G401 (cell line): ENCODE measurements at places on chromosomes 4 and X. TPM values are rescaled to one million over a fixed set of nuclear protein-coding genes. Genes with fewer than 3 reads are reported as not detected.

Gene WNK3
- 5.2 and 5.4 TPM in 2 replicates for total RNA-seq

Gene GPRASP1
- 0.43 and 0.44 TPM in 2 replicates for total RNA-seq

Gene ANXA10
- total RNA-seq, result not detected in 2 replicates

Gene GRXCR1
- not detected in 2 replicates for total RNA-seq

Gene PNMA5
- not detected in 2 replicates for total RNA-seq

DNA sequence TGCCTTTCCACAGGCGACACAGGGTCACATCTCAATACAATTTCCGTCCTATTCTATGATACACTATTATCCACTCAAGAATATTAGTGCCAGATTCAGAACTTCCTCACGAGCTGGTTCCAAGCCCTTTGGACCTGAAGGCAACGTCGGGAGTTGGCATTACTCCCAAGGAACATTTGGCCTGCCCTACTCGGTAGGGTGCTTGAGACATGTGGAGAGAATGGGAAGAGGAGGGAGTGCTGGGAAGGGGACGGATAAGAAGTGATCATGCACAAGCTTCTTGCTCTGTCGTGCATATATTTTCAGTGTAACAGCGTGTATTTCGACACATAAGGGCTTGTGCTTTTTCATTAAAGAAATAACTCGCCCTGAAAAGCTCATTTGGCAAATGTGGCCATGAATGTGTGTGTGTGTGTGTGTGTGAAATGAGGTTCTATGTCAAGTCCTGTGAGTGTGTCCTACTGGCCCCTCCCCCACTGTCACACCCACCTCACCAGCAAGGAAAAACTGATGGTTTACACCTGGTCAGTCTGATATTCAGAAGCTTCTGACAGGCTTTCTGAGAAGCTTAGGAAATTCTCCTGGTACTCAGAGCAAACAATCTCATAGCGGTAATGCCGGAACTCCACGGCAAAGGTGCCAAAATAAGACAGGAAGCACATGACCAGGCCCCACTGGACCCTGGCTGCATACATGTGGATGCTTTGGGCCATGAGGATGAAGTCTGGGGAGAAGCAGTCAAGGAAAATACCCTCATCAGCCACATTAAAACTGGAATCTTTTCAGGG is 54.8 kb downstream of the ENOPH1 start:
- DNase-seq, result peak; percentile 67

- DNase-seq, result peak; percentile 64
These were observed at the start of gene GLOD5 for GRCh38 chrX:48761674-48762471. Gene GLOD5 (plus strand): TSS chrX:48761747. CDS start chrX:48761791, 44 bp downstream.

- DNase-seq, result no peak
These were observed 95.4 kb downstream of the TNIP2 start for GRCh38 chr4:2660596-2661211.

GRCh38 chr4:113049421-113050370 is at the start of gene ANK2:
Gene ANK2 (plus strand): TSS chr4:113049653. CDS start chr4:113049729, 76 bp downstream.
- DNase-seq, result peak; percentile 85

DNA sequence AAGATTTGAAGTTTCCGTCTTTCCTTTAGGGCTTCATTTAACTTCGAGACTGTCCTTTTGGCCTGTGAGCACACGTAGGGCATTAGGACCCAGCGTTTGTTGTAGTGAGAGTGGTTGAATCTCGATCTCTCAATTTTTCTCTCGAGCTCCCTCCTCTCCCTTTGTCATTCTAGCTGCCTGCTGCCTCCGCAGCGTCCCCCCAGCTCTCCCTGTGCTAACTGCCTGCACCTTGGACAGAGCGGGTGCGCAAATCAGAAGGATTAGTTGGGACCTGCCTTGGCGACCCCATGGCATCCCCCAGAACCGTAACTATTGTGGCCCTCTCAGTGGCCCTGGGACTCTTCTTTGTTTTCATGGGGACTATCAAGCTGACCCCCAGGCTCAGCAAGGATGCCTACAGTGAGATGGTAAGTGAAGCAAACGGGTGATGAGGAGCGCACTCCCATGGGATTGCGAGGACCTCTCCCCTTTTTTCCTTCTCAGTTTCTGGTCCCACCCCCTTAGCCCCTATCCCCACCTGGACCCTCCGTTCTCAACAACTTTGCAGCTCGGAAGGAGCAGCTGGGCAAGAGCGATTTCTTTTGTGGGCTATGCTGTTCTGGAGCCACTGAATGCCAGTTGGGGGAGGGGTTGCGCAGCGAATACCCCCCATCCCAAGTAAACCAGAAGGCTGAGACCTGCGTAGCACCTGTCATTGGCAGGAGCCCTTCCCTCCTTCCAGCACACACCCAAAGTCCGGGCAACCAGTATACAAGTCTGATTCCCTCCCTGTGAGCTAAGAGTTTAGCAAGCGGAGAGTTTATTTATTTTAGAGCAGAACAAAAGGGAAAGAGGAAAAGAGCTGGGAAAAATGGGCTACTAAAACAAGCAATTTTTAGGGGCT is at the start of gene TMEM35A:
TSS of gene TMEM35A (plus strand) at position 164 of the 883 bp plus-strand sequence. CDS start at position 288, 124 bp downstream.
- peak; percentile 87 for DNase-seq

DNA sequence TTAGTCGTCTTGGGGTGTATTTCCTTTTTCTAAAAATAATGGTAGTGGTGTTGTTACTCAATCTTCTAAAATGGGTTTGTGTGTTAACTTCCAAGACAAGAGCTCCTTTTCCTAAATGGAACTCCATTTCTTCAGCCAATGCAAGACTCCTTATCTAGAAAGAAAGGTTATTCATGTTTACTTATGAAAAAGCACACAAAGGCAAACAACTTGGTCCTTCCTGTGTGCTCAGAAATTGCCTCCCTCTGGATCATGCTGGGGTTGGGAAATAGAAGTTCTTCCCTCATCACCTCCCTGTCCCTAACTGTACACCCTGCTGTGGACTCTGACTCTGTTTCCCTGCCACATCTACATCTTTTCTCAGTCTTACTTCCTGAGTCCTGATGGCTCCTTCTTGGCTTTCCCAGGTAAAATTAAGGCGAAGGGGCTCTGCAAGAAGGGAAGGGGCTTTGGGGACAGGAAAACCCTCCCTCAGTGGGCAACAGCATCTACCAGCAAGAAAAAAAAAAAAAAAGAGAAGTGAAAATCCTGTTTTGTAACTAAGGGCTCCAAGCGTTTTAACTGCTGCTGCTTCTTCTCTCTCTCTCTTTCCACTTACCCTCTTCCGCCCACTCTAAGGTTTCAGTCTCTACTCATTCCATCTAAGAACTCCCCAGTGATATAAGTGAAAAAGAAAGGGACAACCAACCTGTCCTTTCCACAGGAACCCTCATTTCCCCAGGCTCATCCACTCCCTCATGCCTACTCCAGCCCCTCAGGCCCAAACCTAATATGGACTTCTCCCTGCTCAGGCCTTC is 19.8 kb upstream of the TASL start:
- no peak for DNase-seq

DNA sequence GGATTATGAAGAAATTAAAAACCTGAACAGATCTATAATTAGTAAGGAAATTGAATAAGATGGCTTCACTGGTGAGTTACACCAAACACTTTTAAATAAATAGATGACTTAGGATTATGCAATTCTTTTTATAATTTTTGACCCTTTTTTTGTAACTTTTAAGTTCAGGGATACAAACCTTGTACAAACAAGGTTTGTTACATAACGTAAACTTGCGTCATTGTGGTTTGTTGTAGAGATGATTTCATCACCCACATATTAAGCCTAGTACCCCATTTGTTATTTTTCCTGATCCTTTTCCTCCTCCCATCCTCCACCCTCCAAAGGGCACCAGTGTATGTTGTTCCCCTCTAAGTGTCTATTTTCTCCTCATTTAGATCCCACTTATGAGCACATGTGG is 75.7 kb downstream of the CPEB2 start:
- DNase-seq, result no peak

- DNase-seq, result no peak
These were observed 70.8 kb downstream of the ANXA3 start for GRCh38 chr4:78622253-78622979.

DNA sequence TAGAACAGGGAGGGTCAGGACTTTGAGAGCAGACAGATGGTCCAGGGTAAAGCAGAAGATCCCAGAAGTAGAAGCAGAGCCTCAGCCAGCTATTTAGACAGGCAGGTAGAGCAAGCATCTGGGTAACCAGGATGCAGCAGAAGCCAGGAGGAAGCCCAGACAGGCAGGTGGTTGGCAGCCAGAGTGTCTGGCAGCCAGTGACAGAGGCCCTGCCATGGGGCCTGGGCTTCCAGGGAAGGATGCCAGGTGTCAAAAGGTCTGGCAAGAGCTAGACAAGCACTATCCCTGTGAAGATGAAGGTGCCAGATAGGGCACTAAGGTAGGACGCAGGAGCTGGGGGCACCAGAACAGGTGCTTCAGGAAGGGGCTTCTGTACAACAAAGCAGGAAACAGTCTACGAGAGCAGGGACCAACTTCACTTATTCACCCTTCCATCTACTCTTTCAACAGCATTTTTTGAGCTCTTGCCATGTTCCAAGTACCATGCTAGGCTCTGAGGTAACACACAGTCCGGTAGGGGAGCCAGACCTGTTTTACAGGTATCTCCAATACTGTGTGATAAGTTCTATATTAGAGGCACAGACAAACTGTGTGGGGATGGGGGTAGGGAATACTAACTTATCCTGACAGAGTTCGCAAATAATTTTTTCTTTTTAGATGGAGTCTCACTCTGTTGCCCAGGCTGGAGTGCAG is 38.1 kb upstream of the GJB1 start:
- DNase-seq, result peak; percentile 53

DNA sequence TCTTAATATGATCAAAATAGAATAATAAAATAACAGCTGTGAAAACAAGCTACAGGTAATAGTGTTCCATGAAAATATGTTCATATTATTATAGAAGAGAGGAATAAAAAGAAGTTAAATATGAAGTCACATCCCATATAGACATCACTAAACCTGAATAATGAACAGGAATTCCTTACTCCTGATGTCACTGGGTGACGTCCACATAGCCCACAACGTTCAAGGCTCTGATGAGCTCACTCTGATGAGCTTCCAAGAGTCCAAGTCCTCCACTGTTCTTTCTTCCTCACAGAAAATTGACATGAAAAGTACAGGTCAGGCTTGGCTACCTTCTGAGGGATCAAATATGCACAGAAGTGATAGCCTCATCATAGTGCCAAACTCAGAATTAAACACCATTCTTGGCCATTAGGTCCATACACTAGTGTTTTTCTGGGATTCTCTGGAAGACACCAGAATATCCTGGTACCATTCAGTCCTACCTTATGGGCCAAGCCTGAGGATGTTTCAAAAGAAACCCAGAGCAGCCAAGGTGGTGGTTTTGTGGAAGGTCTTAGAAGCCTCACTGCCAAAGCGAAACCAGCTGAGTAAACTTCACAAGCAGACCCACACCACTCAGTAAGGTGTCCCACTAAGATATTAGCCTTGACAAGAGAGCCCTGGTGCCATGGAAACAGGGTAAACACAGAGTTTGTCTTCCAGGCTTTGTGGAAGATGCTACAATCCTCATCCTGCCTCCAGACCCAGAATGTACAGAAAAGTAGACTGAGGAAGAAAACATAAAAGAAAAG is 138.4 kb upstream of the HHIP start:
- no peak for DNase-seq
